Effector CD4-positive, alpha-beta T cell (primary cell): ENCODE measurements at places on chromosomes 2 and 18.

- DNase-seq = no peak
These were observed 78.2 kb downstream of the TCF4 start for GRCh38 chr18:55509631-55510324.

GRCh38 chr2:240462707-240463273 is 27.3 kb downstream of the GPC1 start:
- DNase-seq = no peak

DNA sequence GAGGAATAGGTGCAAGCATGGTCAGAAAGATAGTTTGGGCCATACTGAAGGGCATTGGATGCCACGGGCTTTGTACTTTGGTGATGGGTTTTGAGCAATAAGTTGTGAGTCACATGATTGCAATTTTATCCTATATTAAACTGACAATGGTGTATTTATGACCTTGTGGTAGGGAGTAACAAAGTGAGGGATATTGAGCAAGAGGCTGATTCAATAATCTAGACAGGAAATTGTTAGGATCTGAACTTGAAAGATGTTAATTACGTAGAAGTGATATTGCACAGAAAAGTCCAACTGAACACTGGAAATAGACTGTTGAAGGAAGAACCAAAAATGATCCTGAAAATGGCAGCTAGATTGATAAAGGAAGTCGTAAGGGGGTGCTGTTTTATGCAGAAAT is 46.6 kb upstream of the TCF4 start:
- no peak for DNase-seq

GRCh38 chr2:151669585-151670081 is 64.6 kb downstream of the NEB start:
- no peak for DNase-seq

DNA sequence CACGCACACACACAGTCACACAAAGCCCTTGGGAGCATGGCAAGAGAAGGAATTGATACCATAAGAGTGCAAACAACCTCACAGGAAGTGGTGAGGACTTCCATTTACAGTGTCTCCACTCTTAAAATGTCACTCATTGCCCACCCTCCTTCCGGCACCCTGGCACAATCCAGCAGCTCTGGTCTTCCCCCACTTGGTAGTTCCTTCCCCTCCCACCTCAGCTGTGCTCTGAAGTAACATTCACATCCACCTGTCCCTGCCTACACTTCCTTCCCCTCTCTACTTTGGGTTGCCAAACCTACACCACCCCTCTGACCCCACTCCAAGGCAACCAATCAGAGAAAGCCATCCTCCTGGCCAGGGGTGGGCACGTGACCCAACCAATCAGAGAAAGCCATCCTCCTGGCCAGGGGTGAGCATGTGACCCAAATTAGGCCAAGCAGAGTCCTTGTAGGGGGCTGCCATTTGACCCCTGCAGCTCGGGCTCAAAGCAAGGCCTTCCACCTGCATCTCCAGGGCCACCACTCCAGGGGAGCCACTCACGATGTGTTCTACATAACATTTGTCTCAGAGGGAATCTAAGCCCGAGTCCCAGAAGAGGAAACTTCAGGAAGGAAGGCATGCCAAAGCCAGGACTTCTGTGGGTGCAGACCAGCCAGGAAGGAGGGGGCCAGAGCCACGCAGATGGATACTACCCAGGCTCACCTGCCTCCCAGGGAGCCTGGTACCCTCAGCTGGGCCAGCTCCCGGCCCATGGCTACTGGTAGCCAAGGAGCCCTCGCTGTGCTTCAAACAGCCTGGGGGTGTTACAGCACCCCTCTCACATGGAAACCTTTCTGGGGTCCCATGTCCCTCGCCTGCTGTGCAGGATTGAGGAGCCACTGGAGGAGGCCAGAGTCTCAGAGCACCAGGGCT is 21.2 kb downstream of the CYP26B1 start:
- no peak for DNase-seq

- no peak for DNase-seq
These were observed 108.3 kb downstream of the NFATC1 start for GRCh38 chr18:79504034-79504433.

- DNase-seq = peak; percentile 35
These were observed 38.5 kb downstream of the LPIN1 start for GRCh38 chr2:11784747-11785610.

DNA sequence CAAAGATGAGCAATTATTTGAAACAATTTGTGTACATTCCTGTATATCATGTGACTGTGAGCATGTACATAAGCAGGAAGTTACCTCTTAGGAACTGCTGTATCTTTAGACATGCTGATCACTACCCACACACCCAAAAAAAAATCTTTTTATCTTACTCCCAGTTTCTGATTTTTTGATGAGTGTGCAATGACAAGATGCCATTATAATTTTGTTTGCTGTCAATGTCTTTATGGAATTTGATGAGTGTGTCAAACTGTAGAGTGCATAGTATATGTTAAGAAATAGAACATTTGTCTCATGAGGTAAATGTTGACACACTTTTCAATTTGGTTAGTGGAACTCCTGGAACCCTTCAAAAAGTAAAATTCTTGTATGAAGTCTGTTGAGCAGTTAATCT is 84.0 kb upstream of the TMEFF2 start:
- DNase-seq = no peak

- no peak for DNase-seq
These were observed 1245.5 kb upstream of the FAM98A start for GRCh38 chr2:34844629-34845028.

- DNase-seq = no peak
These were observed 1390.4 kb downstream of the SUCLG1 start for GRCh38 chr2:83068714-83069113.

DNA sequence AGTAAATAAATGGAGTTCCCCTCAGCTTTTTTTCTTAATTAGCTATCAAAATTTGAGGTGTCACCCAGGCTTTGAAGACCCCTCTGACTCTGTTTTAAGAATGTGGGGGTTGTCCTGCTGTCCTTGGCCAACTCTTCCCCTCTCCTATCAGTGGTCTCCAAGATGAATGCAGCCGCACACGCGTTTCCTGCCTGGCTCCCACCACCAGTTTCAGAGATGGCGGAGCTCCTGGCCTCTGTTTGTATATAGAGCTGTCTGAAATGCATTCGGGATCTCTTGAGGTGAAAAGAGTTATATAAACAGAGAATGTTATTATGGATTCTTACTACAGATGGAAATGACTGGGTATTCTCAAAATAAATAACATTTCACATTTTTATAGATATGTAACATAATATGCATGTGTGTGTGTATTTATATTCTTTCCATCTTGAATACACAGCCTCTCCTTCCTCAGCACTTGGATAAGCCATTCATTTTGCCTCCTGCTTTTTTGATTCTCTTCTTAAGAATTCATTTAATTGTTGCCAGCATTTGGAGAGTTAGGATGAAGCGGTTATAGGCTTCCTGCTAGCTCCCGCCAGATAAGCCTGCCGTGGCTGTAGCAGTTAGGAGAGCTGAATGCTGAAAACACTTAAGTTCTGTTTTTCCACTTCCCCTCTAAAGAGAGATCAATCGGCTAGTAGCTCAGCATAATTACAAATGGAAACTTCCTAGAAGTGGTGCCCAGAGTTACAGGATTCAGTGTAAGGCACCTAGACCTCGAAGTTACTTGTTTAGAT is 659.3 kb upstream of the FANCL start:
- DNase-seq = no peak

- no peak for DNase-seq
These were observed 62.8 kb upstream of the UPP2 start for GRCh38 chr2:158038901-158039300.
